ENCODE measurements at places on chromosomes 2 and 18.

DNA sequence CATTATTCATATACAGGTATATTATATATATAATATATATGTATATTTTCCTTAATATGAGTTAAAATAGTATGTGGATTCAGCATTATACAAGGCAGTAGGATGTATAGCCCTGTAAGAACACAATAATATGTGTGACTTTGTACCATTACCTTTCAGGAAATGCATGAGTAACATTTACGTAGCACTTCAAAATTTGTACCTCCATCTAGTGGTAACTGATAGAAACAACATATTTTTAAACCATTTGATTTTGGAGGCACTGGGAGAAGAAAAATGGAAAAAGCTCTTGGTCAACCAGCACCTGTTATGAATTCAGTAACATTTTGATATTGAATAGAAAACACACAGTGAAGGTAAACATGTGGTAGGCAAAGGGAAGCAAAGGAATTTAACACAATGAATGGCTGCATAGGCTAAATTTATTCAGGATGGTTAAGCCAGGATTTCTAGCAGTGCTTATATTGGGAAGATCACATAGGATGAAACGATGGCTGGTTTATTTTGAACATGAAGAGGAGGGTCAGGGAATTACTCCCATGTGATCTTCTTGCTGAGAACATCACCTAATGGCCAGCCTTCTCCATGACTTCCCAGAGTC lies 565.5 kb downstream of the CCDC85A start:
- no peak for DNase-seq

DNA sequence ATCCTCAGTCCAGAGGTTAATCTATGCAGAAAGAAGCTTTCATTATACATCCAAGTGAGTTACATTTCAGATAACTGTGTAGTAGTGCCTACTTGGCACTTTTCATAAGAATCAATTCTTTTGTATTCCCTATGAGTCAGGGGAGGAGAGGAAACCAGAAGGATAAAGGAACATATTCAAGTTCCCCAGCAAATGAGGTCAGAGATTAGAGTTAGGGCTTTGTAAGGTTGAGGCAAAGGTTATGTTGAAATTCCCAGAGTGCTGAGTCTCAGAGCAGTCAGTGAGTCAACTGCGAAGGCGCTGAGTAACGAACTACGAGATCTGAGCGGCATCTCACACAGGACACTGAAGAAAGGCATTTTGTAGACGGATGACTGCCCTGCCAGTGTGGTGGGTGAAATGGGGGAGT lies 25.1 kb upstream of the ME2 start:
- no peak for DNase-seq

- peak; percentile 95 for DNase-seq
Measured at GRCh38 chr2:10283106-10284062, 19.3 kb upstream of the HPCAL1 start.

- DNase-seq, result peak; percentile 62
Measured at GRCh38 chr2:203909261-203909967, 27.1 kb upstream of the ICOS start.

GRCh38 chr2:42901076-42901640 lies 108.8 kb upstream of the HAAO start:
- DNase-seq, result peak; percentile 60

DNA sequence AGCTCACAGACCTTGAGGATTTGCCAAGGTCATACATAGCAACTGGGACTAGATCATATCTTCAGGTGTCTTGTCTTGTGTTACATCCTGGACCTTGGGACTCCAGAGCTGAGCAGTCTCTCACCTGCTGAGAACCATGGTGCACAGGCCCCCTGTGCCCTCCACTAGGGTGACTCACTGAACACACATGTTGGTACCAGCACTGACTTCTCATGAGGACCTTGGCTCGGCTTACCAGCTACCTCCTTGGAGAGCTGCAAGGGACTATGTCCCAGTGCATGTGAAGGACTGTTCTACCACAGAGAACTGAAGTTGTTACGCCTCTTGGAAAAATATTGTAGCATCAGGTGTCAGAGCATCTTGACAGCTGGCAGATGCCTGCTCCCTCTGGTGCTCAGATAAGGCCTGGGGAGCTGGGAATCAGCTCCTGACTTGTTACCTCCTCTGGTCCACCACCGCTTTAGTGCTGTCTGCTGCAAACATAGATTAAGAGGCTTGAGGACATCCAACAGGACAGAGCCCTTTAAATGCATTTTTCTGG lies 72.1 kb downstream of the WDSUB1 start:
- DNase-seq, result no peak

- DNase-seq, result no peak
Measured at GRCh38 chr18:48751727-48752468, 198.9 kb downstream of the SMAD7 start.

- DNase-seq, result no peak
Measured at GRCh38 chr2:205556841-205557539, 125.3 kb upstream of the NRP2 start.

DNA sequence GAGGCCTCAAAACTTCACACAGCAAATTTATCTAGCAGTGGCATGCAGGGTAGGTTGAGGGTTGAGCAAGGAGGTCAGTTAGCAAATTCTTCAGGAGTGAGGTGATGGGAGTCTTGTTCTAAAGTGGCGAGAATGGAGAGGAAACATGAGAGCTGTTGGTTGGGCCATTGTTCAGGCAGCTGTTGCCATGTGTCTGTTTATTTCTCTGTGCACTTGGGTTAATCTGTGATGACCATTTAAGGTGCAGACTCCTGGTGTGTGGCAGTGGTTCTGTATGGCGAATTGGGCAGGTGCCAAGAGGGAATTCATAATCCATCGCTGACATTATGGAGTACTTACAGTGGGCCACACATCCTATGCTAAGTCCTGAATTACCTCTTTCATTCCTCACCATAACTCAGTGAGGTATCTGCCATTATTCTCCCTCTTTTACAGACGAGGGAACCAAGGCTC lies 30.4 kb downstream of the TMEM178A start:
- peak; percentile 38 for DNase-seq

- no peak for DNase-seq
Measured at GRCh38 chr2:8666581-8666980, 15.3 kb upstream of the ID2 start.

- no peak for DNase-seq
Measured at GRCh38 chr2:48295421-48295820, 234.5 kb upstream of the STON1 start.

- no peak for DNase-seq
Measured at GRCh38 chr2:31122133-31122532, 16.1 kb downstream of the GALNT14 start.

Data from hepatic stellate cell (primary cell).